ENCODE measurements at places on chromosomes 3 and 15.
A peak's percentile ranks its signal among the peaks of the same experiment; 100 is the strongest.

DNA sequence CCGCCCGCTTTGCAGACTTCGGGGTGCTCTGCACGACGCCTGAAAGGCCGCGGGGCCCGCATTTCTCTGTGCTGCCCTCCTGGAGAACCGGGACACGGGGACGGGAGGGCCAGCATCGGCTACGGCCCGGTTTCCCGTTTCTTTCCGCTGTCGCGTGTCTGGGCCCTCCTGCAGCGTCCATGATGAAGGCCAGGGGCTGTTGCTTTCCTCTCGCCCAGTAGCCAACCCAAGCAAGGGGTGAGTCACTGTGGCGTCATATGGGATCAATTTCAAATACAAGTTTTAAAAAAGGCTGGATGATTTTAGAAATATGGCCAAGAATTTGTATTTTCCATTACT lies 435 bp downstream of the SLC35G2 start:
- DNase-seq: peak; percentile 33

GRCh38 chr3:161674402-161674801 lies 177.8 kb downstream of the OTOL1 start:
- DNase-seq: no peak

GRCh38 chr15:98682992-98683701 lies 34.8 kb downstream of the IGF1R start:
- DNase-seq: no peak

- no peak for DNase-seq
These were observed 13.4 kb downstream of the TMEM207 start for GRCh38 chr3:190436331-190436730.

- DNase-seq: no peak
These were observed 534.2 kb upstream of the ALCAM start for GRCh38 chr3:104832530-104832929.

DNA sequence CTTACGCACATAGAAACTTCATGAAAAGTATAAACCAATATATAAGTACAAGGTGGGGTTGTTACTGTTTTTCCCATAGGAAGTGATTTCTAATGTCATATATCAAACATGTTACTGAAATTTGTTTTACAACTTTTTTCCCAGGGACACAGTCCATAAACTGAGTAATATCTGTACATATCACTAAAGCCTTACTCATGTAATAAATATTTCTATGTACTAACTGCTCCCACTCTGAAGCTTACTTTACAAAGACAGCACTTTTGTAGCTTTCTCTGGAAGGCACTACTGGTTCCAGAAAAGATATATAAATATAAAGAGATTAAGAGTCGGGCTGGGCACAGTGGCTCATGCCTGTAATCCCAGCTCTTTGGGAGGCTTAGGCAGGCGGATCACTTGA lies 91.7 kb downstream of the MYO5A start:
- no peak for DNase-seq

DNA sequence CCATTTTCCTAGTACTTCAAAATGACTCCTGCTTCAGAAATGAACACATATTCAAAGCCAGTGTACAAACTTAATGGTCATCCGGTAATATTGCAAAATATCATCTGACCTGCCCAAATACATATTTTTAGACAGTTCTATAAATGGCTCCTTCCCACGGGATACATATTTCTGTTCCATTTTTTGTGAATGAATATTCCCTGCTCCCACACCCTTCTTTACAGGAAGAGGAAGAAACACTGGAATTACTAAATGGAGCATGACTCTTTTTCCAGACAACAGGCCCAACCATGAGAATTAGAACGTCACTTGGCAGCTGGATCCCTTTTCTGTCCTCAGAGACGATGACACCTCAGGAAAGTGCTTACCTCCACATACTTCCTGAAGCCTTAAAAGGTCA lies 38.0 kb upstream of the CBLB start:
- no peak for DNase-seq

GRCh38 chr3:194494951-194495374 lies 8.2 kb upstream of the ATP13A3 start:
- DNase-seq: no peak

- DNase-seq: no peak
These were observed 509.9 kb downstream of the MECOM start for GRCh38 chr3:169153656-169154055.

GRCh38 chr3:73569246-73569760 lies 55.4 kb downstream of the PDZRN3 start:
- DNase-seq: no peak

- DNase-seq: no peak
These were observed 157.9 kb upstream of the HES1 start for GRCh38 chr3:193978030-193978429.

GRCh38 chr3:187185759-187186158 lies 11.5 kb upstream of the RTP1 start:
- no peak for DNase-seq

GRCh38 chr3:197028728-197029510 lies 698 bp downstream of the MELTF start:
- peak; percentile 32 for DNase-seq

- DNase-seq: no peak
These were observed 148.7 kb upstream of the TGFBR2 start for GRCh38 chr3:30457726-30458125.

- no peak for DNase-seq
These were observed 27.7 kb upstream of the MFSD1 start for GRCh38 chr3:158773845-158774830.

- DNase-seq: no peak
These were observed 639.7 kb upstream of the NR2F2 start for GRCh38 chr15:95690631-95691340.

- no peak for DNase-seq
These were observed 20.0 kb downstream of the MYO1E start for GRCh38 chr15:59352683-59353082.

DNA sequence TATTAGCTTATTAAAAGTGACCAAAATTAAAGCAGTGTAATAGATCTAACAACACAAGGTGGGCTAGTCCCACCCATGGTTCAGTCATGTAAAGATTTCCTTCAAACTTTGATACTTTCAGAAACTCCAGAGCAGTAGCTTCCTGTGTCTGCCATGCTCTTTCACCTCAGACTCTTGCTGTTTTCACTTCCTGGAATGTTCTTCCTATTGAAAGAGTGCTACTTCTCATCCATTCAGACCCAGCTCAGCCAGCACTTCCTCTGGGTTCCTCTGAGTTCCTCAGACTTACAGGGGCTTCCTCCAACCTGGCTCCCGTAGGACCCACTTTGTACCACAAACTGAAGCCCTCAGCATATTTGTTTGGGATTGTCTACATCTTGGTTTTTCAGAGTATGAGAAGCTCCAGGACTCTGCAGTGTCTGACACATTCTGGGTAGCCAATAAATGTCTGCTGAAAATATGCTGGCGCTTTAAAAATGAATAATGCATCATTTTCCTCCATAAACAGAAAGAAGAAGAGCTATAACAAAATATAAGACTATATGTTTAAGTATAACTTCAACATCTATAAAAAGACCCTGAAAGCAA lies 18.0 kb downstream of the NCEH1 start:
- no peak for DNase-seq

DNA sequence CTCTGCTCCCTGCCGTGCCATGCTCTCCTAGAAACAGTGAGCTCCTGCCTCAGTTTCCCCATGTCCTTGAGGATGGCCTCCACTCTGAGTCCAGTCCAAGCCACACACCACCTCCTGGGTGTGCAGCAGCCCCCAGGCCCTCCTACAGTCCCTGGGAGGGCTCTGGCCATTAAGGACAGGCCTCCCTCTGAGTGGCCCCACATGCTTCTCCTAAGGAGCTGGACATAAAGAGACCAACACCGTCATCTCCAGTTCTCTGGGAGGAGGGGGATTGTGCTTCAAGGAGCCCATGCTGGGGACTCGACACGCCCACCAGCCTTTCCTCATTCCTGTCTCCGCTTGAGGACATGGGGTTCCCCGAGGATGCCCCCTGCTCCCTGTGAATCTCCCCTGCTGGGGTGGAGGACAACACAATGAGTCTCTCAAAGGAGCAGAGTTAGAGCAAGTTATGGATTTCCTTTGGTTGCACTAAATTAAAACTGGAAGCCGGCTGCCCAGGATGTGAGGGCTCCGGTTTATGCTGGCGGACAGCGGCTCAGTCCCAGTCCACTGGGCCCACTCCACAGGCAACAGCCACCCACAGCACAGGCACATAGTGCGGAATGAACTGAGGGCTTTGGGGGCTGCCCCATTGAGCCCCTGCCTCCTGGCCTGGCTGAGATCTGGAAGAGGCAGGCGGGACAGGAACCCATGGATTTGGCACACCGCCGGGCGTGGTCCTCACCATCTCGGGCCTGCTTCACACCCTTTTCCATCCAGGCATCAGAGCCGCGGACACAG lies 165.6 kb upstream of the IQSEC1 start:
- DNase-seq: no peak

DNA sequence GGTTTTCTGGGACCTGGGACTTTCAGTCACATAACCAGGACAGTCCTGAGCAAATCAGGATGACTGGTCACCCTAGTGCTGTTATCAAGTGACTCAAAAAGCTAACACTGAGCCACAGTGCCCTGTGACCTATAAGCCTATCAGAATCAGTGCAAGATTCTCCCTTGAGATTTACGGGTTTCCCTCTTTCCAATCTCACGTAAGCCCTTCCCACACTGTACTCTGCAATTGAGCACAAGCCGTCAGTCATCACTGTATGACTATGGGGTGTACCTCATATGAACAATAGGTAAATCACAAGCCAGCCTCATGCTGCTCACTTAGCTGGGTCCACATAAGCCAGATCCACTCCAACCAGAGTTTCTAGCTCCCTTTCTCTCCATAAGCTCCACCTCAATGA lies 21.0 kb upstream of the CLDN18 start:
- DNase-seq: no peak

GRCh38 chr3:18830087-18830486 lies 318.2 kb upstream of the KCNH8 start:
- no peak for DNase-seq

DNA sequence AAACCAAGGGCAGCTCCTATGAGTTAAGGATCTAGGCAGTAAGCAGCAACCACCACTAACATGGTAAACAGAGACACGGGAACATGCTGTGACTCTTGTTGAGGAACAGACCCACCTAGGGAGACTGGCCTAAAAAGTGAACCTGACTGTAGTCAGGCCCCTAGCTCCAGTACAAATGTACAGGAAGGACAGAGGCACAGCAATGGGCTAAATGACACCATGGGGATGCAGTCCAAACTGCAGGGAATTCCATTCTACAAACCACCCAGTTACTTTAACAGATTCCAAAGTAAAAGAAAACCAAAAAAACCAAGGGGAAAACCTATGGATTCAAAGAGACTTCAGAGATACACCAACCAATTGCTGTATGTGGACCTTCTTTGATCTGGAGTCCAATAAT lies 28.2 kb upstream of the CGNL1 start:
- no peak for DNase-seq

DNA sequence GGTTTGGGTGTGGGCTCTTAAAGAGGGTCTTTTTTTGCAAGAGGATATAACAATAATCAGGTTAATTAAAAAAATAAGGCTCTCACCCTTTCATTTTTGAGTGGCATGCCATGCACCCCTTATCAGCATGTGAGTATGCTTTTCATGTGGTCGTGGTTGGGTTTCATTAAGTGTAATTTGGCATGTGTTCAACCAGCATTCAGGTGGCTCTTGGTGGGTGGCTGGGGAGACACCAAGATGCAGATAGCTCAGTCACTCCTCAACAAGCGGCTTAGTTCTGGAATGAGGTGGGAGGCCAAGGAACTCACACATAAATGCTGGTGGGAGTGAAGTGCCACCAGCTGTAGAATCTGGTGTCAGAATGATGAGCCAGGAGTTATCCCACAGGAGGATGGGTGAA lies 66.8 kb downstream of the FLNB start:
- peak; percentile 6 for DNase-seq

- no peak for DNase-seq
These were observed 61.0 kb downstream of the TOP2B start for GRCh38 chr3:25603703-25604102.

DNA sequence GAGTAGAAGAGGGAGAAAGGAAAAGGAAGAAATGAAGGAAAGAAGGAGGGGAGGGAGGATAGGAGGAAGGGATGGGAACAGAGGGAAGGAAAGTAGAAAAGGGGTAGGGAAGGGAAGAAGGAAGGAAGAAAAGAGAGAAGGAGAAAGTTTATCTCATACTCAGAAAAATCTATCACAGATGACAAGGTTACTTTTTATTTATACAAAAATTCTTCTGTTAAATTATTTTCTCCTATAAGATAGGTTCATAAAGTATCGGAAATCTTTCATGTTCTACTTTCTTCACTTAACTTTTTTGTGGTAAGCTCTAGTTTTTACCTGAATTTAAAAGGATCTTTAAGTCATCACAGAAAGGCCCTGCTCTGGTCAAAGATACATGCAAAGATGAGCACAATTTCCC lies 38.1 kb downstream of the SI start:
- DNase-seq: no peak

DNA sequence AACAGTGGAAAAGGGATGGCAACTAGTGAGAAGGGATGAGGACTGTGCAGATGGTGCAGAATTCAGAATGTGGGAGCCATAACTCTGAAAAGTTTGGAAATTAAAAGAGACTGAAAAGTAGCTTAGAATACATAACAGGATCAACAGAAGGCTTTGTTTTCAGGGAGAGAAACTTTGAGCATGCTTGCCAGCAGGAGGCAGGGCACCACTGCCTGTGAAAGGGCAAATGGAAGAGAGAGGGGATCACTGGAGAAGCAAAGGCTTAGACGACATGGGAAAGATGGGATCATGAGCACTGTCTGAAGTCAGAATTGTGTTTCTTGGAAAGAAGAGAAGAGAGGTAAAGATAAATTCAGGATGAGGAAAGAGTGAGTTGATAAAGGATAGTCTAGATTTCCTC lies 99.6 kb downstream of the ABI3BP start:
- DNase-seq: no peak

GRCh38 chr3:109532257-109533216 lies 195.2 kb upstream of the DPPA4 start:
- DNase-seq: peak; percentile 35

DNA sequence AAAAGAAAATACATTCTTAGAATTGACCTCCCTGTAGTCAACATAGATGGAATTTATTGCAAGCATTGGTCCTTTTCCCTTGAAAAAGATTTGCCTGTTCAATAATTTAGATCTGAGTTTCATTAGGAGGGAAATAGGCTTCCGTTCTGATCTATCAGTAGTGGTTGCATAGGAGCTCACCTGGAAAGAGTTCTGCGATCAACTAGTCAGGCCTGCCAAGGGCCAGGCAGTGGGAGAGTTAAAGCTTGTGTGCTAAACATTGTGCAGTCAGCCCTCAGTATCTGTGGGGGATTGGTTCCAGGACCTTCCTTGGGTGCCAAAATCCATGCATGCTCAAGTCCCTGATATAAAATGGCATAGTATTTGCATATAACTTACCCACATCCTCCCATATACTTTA lies 29.6 kb upstream of the IDH2 start:
- DNase-seq: no peak

DNA sequence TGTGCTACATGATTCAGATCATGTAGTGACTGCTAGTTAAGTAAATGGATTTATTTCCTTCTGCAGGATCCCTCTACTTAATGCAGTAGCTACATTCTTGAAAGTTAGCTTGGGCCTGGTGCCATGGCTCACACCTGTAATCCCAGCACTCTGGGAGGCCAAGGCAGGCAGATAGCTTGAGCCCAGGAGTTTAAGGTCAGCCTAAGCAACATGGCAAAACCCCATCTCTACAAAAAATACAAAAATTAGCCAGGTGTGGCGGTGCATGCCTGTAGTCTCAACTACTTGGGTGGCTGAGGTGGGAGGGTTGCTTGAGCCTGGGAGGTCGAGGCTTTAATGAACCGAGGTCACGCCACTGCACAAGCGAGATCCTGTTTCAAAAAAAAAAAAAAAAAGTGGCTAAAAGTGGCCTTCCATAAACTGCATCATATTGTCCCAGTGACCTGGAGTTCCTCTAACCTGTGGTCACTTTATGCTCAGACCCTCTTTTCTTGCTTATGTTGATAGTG lies 22.0 kb downstream of the TSEN2 start:
- no peak for DNase-seq
